IMR-90 (cell line): ENCODE measurements at places on chromosomes 5 and 9. TPM values are rescaled to one million over a fixed set of nuclear protein-coding genes. Genes with fewer than 3 reads are reported as not detected.

SLC2A6 gene
- 2.9 and 3.1 TPM in 2 replicates for total RNA-seq

IRX1 gene
- not detected in 2 replicates for total RNA-seq

AMBP gene
- not detected in 2 replicates for total RNA-seq

SPINK4 gene
- not detected in 2 replicates for total RNA-seq

NUTM2F gene
- total RNA-seq, result not detected in 2 replicates

EQTN gene
- total RNA-seq, result not detected in 2 replicates
